ENCODE measurements at places on chromosomes 13 and 19. TPM values are rescaled to one million over a fixed set of nuclear protein-coding genes. Genes with fewer than 3 reads are reported as not detected.

The PROZ gene
- not detected for polyA plus RNA-seq

DNA sequence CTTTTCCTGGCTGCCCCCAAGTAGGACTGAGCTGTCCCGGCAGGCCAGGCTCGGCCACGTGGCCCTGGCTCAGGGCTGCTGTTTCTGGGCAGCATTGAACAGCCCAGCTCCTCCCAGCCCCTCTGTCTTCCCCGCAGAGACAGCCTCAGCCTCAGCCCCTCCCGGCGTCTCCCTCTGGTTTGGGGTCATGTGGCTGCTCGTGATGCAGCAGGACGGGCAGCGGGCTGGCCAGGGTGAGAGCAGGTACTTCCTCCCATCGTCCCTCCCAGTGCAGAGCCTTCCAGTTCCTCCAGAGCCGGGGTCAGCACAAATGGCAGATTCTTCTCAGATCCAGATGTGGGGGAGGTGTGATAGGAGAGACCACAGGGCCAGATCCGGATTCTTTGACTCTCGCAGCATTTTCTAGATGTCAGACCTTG is 114.6 kb downstream of the KDM4B start:
- DNase-seq = no peak

- no peak for DNase-seq
These were observed 239.7 kb upstream of the MAB21L1 start for GRCh38 chr13:35716186-35716585.

DNA sequence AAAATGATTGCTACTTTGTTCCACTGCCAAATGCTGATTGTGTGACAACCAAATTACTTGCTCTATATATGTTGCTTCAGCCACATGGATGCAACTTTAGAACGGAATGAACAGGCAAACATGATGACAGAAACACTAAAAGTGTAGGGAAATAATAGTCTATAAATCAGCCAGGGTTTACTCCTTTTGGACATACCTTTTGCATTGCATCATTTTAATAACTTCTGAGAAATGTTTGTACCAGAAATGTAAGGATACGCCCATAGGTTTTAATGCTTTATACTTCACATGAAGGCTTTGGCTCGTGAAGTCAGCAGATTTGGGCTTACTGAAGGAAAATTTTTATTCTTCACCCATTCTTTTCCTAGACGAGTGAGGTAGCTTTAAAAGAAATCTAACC is 141.0 kb downstream of the POSTN start:
- DNase-seq = no peak

DNA sequence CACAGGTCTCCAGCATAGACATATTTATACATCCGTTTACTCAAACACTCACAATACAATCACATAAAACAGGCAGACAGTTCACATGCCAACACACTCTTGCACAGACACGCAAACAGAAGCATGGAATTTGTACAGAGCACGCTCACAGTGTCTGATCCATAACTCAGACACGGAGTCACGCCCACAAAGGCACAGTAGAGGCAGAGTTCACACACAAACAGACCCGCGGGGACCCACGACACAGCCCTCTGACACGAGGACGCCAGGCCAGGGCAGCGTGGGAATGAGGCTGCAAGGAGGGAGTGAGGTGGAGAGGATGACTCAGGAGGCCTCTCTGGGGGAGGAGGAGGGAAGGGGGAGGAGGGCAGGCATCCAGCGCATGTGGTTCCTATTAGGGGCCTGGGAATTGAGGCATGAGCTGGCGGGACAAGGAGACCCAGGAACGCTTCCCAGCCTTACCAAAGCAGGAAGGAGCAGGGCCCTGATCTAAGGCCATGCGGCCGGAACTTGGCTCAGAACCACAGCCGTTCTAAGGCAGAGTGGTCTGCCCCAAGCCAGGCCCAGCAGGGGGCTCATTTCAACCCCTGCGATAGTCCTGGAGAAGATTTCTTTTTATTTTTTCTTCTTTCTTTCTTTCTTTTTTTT is 9.1 kb upstream of the OLFM2 start:
- DNase-seq = peak; percentile 37

The CLEC11A gene
- polyA plus RNA-seq = 6.2 TPM

- peak; percentile 98 for DNase-seq
These were observed 16.9 kb upstream of the CYP2S1 start for GRCh38 chr19:41175801-41176777.

DNA sequence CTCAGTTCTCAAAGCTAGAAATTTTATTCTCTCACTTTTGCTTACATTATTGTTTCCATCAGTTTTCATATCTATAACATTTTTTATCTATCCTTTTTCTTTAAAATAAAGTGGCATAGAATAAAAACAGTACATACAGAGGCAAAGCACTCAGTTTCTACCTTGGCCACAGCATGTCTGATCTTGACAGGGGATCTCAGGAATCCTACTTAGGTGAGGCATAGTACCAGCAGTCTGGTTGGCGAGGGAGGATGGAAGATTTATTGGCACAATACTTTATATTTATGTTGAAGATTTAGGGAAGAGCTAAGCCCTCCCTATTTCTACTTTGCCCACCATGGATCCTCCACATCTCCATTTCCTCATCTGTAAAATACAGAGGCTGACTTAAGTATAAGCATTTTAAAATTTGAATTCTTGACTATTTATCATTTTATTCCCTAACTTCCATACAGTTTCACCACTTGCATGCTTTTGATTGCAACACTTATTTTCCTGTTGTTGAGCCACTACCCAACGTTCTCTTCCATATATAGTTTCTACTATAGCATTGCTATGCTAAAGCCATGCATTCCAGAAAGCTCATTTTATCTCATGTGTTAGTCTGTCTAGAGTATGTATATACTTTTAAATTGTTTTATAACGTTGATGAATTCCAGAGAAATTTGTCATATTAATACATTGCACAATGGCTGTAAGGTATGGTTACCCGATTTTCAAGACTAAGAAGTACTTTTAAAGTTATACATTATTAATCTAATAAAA is 506.7 kb downstream of the KCTD12 start:
- DNase-seq = no peak

DNA sequence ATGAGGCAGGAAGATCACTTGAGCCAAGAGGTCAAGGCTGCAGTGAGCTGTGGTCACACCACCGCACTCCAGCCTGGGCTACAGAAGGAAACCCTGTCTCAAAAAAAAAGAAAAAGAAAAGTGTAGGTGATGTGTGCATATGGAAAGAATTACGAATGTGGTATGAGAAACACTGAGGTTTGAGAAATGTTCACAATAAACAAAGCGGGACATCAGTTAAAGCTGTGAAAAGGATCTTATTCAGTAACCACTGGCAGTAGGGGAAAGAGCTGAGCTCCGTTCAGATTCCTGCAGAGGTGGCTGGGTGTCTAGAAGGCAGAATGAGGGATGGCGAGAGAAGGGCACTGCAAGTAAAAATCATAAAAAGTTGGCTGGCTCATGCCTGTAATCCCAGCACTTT is 4.1 kb upstream of the IGSF23 start:
- no peak for DNase-seq

The LILRB4 gene
- polyA plus RNA-seq = not detected

The RNF17 gene
- polyA plus RNA-seq = not detected

The SHISA7 gene
- 0.01 TPM for polyA plus RNA-seq

DNA sequence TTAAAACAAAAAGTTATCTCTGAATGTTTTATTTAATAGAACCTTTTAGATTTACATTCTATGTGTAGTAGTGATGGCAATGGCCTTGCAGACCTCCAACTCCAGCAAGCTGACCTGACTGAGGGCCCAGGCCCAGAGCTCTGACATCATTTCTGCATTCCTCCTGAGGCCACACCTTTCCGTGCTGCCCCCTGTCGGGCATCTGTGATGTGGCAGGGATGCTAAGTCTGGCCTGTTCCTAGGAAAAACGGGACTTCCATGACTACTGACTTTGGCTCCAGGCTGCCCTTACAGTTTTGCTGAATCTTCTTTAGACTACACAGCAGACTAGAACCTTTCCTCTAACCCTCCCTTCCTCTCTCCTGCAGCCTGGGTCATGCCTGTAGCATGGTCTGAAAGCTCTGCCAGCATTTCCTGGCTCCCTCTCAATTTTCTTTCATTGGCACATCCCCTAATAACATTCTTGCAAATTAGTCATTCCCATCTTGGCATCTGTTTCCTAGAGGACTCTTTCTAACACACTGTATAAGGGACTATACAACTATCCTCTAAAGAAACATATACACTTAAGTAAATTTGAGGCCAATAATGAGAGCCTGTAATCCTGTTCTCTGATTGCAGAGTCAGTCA is 249.1 kb downstream of the GPC5 start:
- DNase-seq = peak; percentile 27

The APOE gene
- polyA plus RNA-seq = 31.9 TPM

The RDH8 gene
- polyA plus RNA-seq = not detected

The SIX5 gene
- 24.7 TPM for polyA plus RNA-seq

DNA sequence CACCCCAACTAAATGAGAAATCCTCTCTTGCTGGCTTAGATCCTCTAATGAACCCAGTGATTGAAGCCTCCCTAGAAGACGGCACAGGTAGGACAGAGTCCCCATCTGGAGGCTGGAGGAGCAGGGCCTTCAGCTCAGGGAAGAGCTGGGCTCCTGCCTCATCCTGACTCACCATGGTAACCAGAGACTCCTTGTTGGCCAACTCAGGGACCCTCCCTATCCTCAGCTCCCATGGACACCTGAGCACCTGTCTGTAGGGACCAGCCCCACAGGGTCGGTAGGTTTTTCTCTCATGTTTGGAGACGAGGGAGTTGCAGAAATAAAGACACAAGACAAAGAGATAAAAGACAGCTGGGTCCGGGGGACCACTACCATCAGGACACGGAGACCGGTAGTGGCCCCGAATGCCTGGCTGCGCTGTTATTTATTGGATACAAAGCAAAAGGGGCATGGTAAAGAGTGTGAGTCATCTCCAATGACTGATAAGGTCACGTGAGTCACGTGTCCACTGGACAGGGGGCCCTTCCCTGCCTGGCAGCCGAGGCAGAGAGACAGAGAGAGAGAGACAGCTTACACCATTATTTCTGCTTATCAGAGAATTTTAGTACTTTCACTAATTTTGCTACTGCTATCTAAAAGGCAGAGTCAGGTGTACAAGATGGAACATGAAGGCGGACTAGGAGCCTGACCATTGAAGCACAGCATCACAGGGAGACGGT is 26.6 kb downstream of the SIGLEC7 start:
- DNase-seq = no peak

DNA sequence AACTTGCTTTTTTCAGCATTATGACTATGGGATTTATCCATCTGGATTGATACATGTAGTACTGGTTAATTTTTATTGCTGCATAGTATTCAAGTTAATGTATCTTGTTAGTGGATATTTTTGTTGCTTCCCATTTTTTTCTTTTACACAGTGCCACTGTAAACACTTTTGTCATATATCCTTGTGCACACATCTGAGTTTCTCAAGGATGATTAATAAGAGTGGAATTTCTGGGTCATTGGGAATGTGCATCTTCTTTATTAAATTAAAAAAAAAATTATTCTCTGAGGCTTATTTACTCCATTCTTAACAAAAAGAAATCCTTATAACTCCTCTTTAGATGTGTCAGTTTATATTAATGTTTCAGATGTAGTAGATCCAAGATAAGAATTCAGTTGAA is 27.3 kb downstream of the B3GLCT start:
- DNase-seq = no peak

- DNase-seq = no peak
These were observed 276.0 kb downstream of the COG6 start for GRCh38 chr13:39931505-39931904.

The PRX gene
- polyA plus RNA-seq = 1.8 TPM

The CERS1 gene
- 4.4 TPM for polyA plus RNA-seq

DNA sequence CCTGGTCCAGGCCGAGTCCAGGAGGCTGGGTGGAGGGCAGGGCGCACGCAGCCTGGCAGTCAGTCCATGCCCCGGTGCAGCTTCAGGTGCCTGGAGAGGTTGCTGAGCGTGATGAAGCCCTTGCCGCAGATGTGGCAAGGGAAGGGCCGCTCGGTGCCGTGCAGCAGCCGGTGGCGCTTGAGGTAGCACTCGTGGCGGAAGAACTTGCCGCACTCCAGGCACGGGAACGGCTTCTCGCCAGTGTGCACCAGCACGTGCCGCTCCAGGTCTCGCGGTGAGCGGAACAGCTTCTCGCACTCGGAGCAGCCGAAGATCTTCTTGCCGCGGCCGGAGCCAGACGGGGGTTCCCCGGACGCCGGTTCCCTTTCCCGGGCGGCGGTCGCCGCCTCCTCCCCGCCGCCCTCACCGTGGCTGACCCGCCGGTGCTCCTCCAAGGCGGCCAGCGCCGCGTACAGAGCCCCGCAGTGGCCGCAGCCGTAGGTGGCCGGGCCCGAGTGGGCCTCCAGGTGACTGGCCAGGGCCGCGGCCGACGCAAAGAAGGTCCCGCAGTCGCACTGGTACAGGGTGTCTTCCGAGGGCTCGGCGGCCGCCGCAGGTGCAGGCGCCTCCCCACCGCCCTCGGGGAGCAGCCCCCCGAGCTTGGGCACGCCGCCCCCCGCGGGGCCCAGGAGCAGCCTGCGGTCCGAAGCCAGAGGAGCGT is 6.8 kb downstream of the FIZ1 start:
- DNase-seq = no peak

GRCh38 chr13:78608252-78608687 is 4.9 kb upstream of the POU4F1 start:
- DNase-seq = no peak

The SLC8A2 gene
- polyA plus RNA-seq = 0.17 TPM

GRCh38 chr19:11507370-11508078 is 1.9 kb upstream of the ZNF653 start:
- no peak for DNase-seq

The TMEM59L gene
- 4.6 TPM for polyA plus RNA-seq

DNA sequence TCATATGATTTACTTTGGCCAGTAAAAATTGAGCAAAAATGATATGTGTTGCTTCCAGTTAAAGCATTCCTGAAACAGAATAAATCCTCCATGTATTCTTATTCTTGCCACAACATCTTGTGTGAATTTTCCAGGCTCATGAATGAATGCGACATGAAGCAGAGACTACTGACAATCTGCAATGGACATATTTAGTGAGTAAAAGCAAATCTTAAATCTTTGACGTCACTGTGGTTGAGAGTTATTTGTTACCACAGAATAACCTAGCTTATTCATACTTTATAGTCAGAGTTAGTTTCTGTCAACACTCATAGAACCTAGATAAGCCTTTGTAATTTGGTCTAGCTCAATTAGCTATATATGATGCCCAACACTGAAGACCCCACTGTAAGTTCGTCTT is 1443.1 kb downstream of the PCDH9 start:
- no peak for DNase-seq

DNA sequence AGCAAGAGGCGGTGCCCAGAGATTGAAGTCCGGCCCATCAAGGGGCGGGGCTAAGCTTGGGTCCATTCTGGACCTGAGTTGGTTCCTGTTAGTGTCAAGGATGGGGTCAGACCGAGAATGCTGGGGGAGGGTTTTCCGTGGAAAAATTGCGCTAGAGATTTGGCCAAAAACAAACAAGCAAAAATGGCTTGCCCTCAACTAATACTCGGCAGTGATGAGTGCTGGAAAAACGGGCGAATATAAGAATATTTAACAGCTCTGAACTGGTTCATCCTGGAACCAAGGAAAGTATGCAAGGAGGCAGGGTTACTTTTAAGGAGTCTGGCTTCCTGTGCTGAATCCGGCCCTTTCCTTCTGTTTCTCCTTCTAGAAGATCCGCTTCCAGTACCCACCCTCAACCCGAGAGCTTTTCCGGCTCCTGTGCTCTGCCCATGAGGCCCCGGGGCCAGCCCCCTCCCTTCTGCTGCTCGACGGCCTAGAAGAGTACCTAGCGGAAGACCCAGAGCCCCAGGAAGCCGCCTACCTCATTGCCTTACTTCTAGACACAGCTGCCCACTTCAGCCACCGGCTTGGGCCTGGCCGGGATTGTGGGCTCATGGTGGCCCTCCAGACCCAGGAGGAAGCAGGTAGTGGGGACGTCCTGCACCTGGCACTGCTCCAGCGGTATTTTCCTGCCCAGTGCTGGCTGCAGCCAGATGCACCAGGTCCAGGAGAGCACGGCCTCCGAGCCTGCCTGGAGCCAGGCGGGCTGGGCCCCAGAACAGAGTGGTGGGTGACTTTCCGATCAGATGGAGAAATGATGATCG is 880 bp downstream of the SWSAP1 start:
- DNase-seq = no peak

The MCEMP1 gene
- polyA plus RNA-seq = not detected

All from A549 (cell line).